Aorta (tissue), 5 donors: ENCODE measurements at places on chromosomes 7 and 10. TPM values are rescaled to one million over a fixed set of nuclear protein-coding genes. Genes with fewer than 3 reads are reported as not detected.

Gene GRIFIN
- not detected for total RNA-seq

Gene CCZ1B
- total RNA-seq, result 60.1 TPM

Gene SMIM30
- total RNA-seq, result 31.6 TPM

Gene HOXA4
- total RNA-seq, result 5.6 TPM

Gene ZMYND11
- 74.3 TPM for total RNA-seq

Gene P4HA1
- total RNA-seq, result 72.5 TPM

DNA sequence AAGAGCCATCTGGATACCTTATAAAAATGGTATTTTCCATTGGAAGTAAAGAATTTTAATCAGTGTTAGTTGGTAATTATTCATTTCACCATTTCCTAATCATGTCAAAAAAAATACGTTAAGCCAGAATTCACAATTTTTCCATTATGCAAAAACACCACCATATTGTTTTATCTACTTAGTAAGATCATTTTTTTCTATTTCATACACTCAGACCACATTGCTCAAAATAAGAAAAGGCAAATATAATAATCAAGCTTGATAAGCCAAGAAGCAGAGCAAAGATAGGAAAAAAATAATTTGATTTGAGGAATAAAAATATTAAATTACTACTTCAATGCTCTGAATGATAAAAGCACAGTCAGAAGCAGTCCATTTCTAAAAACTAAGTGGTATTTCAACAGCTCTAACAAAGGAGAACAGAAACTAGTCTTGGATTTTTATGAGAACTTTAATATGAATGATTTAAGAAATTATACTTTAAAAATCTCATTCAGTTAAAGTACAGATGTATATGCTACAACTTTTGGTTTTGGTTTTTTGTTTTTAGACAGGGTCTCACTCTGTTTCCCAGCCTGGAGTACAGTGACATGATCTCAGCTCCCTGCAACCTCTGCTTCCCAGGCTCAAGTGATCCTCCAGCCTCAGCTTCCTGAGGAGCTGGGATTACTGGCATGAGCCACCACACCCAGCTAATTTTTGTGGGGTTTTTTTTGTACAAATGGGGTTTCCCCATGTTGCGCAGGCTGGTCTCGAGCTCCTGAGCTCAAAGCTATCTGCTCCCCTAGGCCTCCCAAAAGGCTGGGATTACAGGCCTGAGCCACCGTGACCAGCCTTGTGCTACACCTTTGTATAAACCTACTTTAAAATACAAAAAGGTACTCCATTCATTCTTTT lies 46.6 kb downstream of the LRRN3 start:
- DNase-seq, result peak; percentile 21

DNA sequence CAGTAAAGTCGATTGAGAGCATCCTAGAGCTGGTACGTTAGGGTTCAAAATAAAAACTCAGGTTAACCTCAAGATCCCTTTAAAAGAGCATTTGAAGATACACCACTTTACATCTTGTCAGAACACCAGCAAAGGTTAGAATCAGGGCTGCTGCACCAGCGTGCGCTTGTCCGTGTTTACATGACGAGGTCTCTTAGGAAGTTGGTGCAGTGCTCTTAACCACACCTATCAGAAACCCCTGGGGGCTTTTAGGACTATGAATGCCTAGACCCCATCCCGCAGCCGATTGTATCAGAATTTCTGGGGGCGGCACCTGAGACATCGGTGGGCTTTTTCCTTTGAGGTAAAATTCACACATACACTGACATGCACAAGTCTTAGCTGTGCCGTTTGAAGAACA lies 97.6 kb downstream of the ZMYND11 start:
- no peak for DNase-seq

DNA sequence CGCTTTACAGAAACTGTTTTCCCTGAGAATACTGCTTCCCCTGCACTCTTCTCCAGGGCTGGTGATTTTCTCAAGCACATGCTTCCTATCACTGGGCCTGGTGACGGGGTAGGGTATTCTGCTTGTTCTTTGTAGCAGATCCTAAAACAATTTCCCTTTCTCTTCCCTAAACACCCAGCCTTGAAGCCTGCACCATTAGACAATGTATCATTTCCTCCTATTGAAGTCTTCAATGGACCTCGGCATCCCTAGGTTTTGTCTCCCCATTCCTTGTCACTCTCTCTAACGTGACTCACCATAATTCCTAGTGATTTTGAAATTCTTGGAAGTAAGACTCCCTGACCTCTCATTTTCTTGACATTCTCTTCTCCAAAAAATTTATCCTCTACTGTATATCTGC lies 109.5 kb upstream of the GHITM start:
- DNase-seq, result no peak

- no peak for DNase-seq
Observed at GRCh38 chr10:49382226-49382625, 13.7 kb downstream of the DRGX start.

GRCh38 chr7:2811476-2812113 lies 32.5 kb downstream of the GNA12 start:
- DNase-seq, result no peak

GRCh38 chr7:46206476-46207060 lies 285.5 kb upstream of the IGFBP3 start:
- DNase-seq, result no peak

DNA sequence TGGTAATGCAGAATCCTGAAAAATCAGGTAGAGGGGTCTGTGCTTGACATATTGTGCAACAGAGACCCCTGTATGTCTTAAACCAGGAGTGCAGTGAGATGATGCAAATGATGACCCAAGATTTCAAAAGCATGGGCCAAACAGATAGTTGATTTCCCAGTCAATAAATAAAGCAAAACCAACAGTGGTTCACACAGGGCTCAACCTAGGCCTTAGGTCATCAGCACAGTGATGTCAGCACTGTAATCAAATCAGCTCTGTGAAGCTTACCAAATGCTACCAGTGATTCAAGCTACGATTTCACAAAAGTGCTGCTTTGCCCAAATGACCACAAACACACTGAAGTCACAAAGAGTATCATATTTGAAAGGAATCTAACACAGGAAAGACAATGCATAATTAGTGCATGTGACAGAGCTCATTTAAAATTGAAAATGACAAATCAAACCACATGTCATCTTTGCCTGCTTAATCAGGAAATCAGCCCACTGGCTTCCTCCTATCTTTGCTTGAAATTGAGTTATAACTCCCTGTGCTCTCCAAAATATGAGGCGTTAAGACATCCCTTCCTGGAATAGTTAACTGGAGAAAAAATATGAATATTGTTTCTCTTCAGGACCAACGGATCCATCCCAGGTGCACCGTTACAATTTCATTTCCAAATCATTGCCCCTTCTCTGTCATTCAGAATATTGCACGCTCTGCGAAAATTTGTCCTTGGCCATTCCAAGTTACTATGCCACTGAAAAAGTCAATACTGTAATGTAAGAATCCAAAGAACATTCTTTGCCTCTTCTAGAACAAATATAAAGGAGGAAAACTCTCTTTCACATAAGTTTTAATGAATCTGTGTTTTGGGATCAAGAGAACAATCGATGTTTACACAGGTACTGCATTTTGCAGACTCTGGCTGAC lies 41.9 kb upstream of the ASL start:
- no peak for DNase-seq

DNA sequence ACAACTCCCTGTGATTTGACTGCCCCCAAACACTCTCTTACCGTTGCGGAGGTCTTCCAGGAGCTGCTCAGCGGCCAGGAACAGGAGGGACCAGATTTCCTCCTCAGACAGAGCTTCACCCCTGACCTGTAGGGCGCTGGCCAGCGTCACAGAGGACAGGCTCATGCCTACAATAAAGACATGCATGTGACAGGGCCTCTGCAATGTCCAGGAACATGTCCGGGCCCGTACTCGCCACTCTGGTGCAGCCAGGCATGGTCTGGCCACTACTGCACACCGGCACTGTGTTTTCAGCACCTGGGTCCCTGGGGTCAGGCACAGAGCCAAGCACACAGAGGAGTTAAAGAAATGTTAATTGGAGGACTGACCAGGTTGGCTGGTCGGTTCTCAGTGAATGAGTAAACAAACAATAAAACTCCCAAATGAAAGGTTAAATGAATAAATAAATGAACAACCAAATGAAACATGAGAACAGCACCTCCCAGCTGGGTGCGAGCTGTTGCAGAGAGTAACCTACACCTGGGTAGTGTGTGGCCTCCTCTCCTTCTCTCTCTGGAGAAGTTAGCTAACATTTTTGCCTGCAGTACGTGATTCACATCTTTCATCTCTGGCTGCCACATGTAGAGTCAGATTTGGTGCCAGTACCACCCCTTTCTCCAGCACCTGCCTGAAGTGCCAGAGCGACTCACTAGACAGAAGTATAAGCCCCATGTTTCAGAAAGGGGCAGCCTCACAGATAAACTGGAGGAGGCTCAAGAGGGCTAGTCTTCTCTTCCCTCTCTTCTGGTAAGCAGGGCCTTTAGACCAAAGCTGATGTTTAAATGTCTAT lies 22.8 kb downstream of the FRMPD2 start:
- no peak for DNase-seq

DNA sequence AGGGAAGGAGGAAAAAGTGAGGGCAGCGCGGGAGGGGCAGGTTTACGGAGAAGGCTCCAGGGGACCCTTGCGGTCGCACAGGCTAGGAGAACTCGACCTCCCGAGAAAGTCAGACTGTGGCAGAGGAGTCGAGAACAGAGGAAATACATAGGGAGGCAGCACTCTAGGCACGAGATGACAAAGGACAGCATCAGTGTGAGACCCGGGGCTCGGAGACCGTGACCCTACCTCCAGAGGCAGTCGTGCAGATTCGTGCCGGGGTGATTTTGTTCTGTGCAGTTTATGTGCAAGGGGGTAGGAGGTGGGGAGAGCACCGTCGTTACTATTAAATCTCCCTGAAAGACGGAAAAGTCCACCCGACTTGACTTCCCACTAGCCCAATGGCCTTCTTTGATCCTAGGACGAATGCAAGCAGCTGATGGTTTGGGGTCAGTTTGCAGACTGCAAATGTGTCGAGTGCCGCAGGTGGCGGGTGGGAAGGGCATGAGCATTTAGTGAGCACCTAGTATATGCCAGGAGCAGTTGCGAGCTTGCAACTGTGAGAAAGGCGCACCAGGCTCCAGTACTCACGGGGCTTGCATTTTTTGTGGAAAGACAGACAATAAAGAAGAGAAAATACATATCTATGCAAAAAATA lies 674 bp upstream of the OSBPL3 start:
- DNase-seq, result no peak
